ENCODE measurements at places on chromosomes 13 and 19. TPM values are rescaled to one million over a fixed set of nuclear protein-coding genes. Genes with fewer than 3 reads are reported as not detected.

- DNase-seq: no peak
Measured at GRCh38 chr19:42521346-42522030, 6.8 kb downstream of the CEACAM1 start.

DNA sequence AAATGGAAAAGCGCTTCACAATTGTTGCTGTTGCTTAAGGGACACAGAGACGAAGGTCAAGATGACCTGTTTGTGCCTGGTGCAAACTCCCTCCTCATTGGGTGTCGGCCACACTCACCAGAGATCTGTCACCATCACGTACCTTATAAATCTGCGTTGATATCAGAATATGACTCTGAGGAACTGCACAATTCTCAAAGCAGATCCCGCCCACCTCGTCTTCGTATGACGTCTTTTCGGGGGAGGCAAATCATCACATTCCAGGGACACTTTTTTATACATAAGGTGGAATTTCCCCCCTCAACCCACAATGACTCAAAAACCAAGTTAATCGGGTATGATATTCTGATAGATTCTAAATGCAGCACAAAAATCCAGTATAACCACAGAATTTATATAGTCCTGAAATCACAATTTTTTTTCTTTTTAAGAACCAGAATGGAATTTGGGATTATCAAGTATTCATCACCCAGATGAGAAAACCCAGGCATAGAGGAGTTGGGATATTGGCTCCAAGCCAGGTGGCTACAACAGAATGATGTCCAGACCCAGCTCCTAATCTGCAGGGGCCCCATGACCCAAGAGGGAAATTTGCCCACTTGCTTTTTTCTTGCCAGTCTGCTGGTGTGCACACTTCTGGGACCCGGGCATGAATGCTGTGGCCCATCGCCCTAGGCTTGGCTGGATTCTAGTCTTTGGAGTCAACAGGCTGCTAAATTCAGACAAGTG lies 50.6 kb upstream of the MTIF3 start:
- no peak for DNase-seq

Gene ZFR2
- total RNA-seq: 0.18 TPM

GRCh38 chr13:33937373-33938098 lies 119.6 kb downstream of the RFC3 start:
- peak; percentile 63 for DNase-seq

DNA sequence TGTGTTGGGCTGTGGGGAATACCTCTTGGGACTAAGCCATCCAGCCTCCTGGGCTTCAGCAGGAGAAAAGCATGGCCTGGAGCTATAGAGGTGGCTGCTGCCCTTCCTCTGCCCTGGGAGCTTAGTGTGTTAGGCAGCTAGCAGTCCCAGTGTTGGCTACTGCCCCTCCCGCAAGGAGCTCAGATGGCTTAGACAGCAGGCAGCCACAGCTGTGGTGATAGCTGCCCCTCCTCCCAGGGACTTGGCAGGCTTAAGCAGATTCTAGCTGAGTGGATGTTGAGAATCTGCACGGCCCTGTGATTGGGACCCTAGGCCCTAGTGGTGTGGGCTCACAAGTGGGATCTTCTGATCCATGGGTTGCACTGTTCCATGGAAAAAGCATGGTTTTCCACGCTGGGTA lies 264.5 kb downstream of the TDRD3 start:
- DNase-seq: no peak

Gene ZNF135
- total RNA-seq: 0.42 TPM

Gene BSG
- total RNA-seq: 435 TPM

DNA sequence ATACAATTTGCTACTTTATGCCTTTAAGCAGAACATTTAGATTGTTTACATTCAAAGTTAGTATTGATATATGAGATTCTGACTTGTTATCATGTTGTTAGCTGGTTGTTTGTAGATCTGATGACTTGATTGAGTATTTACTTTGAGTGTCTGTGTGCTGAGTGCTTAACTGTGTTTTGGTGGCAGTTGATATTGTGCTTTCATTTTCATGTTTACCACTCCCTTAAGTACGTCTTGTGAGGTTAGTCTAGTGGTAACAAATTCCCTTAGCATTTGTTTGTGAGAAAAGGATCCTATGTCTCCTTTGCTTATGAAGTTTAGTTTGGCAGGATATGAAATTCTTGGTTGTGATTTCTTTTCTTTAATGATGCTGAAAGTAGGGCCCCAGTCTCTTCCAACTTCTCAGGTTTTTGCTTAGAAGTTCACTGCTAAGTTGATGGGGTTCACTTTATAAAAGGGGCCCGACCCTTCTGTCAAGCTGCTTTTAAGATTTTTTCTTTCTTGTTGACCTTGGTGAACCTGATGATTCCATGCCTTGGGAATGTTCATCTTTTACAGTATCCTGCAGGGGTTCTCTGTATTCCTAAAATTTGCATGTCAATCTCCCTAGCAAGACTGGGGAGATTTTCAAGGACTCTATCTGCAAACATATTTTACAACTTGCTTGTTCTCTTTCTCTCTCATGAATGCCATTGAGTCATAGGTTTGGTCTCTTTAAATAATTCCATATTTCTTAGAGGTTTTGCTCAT lies 1095.4 kb upstream of the PCDH20 start:
- DNase-seq: no peak

Gene PSG3
- not detected for total RNA-seq

Gene ZNF208
- 0.26 TPM for total RNA-seq

DNA sequence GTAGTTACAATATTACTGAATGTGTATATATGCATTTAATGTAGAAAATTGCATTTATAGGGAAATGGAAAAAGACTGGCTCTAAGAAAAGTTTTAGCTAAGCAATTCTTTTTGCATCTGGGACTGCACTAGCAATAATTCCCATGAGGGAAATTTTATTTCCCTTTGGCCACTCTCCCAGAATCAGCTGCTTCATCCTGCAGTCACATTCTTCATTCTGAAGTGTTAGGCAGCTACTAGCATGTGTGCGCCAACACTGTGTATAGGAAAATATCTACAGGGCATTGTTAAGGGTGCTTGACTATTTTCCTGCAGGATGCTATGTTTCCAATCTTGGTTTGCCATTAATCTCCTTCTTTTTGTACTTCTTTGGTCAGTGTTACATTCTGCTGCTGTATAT lies 312.8 kb upstream of the PCDH20 start:
- DNase-seq: peak; percentile 73

DNA sequence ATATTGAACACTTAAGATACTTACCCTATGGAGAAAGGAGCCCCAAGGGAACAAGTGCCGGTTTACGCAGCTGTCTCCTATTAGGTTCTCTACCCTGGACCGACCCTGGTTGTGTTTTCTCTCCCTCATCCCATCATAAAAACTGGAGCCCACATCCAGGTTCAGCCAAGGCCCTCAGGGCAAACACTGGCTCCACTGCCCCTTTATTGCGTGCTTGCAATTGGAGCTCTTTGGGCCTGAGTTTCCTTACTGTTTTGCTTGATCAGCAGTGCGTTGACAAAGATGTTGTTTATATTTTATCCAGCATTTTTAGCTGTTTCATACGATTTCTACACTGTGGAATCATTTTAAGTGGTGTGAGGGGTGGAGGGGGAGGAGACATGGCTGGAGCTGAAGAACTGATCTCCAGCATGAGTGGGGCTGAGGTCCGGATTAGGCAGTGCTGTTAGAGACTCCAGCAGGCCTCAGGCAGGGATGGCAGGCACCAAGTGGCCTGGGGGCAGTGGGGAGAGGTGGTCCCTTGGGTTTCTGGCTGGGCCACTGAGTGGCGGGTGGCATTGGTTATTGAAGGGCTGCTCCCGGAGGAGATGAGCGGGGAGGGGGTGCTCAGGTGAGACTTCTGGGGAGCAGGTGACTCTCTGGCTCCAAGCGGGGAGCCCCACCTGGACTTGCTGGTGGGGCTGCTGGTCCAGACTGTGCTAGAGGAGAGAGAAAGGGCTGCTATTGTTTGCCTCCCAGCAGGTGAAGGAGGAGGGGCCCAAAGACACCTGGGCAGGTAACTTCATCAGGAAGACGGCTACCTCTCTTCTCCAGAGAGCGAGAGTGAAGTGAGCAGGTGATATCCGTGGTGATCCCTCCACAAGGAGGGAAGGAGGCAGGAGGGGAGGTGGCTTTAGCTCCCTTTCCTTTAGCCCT lies 62.4 kb upstream of the RNF113B start:
- no peak for DNase-seq

Gene PEAK3
- not detected for total RNA-seq

Measured in SK-MEL-5 (cell line).